Foreskin melanocyte (primary cell): ENCODE measurements at places on chromosomes 7 and 10.

- no peak for DNase-seq
Measured at GRCh38 chr10:106251573-106251972, 912.9 kb downstream of the SORCS1 start.

GRCh38 chr7:43753843-43754242, 4.6 kb upstream of the BLVRA start:
- no peak for DNase-seq

- DNase-seq = no peak
Measured at GRCh38 chr7:130611218-130611617, 57.3 kb downstream of the COPG2 start.

DNA sequence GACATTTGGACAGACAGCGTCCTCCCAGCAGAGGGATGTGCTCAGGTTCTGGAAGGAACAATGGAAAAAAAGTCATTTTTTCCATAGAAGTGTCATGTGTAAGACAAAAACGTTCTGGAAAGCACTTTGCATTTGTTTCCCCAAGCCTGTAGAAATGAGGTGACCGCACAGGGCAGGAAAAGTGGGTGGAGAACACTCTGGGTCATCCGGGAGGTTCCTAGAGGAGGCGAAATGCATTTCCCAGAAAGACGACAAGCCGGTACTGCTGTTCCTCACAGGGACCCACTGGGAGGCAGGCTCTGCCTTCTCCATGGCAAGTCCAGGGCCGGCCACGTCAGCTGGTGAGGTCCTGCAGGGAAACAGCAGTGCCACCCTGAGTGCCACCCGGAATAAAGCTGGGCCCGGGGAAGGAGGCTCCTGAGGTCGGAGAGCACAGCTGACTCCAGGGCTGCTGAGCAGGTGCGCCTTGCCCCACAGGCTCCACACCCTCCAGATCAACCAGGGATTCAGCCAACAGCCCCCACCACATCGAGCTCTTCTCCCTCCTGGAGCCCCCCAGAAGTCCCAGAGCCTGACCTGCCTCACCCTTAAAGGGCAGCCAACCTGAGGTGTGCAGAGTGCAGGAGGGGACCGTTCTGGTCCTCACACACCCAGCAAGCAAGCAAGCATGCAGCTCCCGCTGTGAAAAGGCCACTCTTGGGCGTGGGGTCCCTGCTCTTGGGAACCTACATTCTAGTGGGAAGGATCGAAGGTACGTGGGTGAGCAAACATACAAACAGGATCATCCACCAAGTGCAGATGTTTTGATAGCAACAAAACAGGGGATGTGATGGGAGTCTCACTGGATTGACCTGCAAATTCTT, 28.8 kb upstream of the INPP5A start:
- no peak for DNase-seq

DNA sequence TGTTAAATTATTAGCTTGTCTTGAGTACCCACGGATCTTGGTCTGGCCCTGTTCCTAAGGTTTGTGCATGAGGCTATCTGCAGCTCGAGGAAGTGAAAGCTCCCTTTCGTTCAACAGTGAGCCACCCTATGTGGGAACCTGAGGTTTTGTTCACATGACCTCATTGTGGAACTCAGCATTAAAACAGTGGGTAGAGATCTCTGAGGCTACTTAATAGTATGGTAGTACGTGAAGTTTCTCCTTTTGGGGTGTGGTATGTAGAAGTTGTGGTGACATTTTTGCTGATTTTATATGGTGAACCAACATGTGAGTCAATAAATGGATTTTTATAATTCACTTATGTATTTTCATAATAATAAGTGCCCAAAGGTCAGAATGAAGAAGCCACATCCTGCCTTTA, 252.7 kb upstream of the FERD3L start:
- peak; percentile 70 for DNase-seq

DNA sequence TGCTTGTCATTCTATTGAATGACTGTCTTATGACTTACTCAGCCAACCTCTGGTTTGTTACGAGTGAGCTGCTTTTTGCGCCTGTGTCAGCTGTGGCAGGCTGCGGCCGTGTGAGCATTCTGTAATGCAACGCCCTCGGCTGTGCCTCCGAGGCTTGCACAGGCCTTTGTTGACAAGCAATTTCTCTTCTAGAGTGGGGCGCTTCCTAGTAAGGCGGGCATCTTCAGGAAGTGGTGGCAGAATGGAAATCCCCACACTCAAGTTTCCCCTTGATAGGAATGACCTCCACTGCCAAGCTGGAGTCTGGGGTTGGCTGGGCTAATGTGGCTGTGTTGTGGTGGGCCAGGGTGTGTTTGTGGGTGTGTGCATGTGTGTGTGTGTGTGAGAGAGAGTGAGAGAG, 20.2 kb upstream of the TMEM178B start:
- DNase-seq = peak; percentile 61

DNA sequence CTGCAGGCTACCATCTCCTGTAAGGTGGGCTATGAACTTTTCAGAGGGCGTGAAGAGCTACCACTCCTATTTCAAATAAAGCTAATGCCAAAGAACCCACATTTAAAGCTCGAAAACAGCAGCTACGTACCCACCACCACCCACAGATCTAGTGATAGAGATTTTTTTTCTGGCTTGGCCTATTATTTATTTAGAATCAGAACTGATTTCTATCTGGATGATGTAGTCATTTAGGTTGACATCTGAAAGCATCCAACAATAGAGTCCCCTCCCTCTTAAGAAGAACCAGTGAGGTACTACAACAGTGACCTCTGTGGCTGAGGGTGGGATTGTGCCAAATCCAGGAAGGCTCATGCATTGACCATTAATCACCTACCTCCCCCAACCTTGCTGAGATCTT, 113.8 kb upstream of the ADO start:
- no peak for DNase-seq

- peak; percentile 69 for DNase-seq
Measured at GRCh38 chr7:36820527-36821170, 96.4 kb upstream of the AOAH start.

- DNase-seq = no peak
Measured at GRCh38 chr7:134464496-134464895, 5.6 kb upstream of the AKR1B1 start.

DNA sequence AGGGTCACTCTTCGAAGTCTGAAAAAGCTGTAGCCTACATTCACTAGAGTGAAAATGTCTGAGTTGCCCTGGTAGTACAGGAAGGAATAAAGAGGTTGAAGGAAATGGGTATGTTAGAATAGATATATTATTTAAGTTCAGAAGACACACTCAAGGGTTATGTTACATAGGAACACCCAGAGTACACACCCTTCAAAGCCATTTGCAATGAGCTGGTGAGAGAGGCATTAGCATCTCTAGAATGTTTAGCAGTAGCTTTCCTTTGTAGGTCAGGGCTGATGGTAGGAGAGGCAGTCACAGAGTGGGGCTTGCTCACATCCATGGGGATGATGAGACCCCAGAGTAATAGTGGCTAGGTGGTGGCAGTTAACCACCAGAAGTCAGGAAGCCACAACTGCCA, 221.2 kb downstream of the SLC25A13 start:
- DNase-seq = no peak

- no peak for DNase-seq
Measured at GRCh38 chr10:46545861-46546590, 10.4 kb downstream of the GPRIN2 start.

- no peak for DNase-seq
Measured at GRCh38 chr10:79050896-79051555, 17.7 kb upstream of the ZMIZ1 start.

DNA sequence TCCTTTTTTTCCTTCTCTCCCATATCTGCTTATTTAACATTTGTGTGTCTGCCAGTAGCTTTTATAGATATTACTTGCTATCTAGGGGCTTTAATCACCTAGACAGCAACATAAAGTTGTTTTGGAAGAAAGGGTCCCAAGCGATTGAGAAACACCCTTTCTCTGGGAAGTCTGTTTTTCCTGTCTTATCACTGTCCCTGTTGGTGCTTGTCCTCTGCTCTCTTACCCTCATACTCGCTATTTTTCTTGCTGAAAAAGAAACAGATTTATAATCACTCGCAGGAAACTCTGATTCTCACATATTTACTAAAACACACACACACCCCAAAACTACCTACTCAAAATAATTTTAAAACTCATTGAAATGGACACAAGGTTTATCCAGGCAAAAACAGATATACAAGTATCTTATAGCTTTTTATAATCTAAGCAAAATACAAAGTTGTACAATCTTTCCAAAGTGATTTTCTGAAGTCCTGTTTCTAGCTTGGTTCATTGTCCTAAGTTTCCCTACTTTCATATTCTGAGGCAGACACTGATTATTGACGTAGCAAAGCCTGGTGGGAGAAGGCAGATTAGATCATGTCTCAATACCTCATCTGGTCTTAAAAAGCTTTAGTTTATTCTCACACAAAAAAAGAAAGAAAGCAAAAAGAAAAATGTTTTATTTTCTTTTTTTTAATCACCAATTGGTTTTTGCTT, 157.3 kb downstream of the CACNA2D1 start:
- no peak for DNase-seq

- DNase-seq = no peak
Measured at GRCh38 chr7:25752967-25753791, 398.8 kb upstream of the NFE2L3 start.

- DNase-seq = no peak
Measured at GRCh38 chr10:916716-917415, 14.6 kb downstream of the LARP4B start.

DNA sequence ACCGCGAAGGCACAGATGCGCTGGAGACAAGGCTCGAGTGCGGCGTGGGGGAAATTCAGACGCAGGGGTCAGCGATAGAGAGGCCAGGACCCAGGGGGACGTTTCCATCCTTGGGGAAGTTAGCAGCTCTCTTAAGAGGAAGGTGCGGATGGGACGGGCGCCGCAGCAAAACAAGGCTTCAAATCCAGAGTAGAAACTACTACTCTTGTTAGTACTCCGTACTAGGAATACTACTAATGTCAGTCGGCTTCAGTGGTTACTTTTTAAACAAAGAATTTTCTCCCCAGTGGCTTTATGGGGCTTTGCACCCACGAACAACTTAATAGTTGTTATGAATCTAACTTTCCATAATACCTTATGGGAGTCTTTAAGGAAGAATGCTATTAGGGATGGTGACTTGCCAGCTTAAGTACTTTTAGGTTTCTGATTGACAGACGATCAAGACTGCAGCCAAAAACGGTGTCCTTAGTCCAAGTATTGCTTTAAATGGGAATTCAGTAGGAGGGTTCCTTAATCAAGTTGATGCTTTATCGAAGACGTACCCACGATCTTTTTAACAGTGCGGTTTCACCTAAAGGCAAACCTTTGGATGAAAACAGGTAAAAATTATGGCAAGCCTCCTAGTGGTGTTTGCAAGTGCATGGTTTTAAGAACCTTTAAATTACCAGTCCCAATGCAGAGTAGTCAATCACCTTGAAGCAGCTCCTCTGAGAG, 812 bp upstream of the IDE start:
- DNase-seq = peak; percentile 70

- DNase-seq = no peak
Measured at GRCh38 chr7:28564755-28565374, 152.5 kb downstream of the CREB5 start.

DNA sequence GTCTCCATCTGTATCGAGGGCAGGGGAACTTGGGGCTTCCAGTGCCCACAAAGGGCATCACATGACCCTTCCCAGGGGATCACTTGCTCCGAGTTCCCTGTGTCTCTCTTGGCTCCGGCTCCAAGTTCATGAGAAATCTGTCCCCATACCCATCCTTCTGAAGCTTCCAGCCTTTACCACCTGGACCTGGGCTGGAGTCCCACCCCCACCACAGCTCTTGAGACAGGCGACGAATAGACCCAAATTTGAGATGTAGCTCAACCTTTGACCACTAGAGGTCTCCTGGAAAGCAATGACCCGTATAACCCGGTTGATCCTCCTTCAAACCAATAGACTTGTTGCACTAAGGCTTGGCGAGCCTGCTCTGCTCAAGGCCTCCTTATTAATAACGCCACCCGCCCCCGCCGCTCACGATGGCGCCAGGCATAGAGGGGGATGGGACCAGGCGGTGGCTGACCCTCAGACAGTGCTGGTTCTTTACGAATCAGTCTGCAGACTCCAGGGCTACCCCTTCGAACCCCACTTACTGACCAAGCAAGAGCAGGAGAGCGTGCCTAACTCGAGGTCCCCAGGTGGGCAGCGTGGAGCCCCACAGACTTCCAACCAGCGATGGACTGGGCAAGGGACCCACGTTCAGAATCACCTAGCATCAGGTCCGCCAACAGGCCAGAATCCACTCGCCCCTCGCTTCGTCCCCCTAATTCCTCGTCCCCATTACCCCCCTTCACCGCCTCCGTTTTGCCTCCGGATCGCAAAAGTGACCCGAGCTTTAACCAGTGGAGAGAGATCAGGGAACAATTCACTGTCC, 4.4 kb upstream of the ARID5B start:
- peak; percentile 74 for DNase-seq

- DNase-seq = no peak
Measured at GRCh38 chr10:77799352-77799751, 127.2 kb downstream of the DLG5 start.

GRCh38 chr7:159179241-159179640, 34.6 kb upstream of the VIPR2 start:
- no peak for DNase-seq

- DNase-seq = no peak
Measured at GRCh38 chr7:129494041-129494440, 8.3 kb upstream of the SMKR1 start.

DNA sequence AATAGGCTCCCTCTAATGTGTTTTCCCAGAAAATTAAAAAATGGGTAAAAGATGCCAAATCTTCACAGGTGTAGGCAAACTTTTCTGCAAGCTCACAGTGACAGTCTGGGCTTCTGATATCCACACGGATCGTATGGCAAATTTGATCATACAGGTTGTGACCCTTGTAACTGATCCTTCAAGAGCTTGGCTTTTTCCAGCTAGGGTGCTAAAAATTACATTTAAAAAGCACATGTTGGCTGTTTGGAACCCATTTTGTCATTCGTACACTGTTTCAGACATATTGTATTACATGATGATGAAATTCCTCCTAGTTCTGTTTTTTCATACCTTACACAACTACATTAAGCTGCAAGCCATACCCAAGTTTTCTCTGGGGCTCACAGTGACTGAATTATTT, 138.7 kb downstream of the GFRA1 start:
- DNase-seq = no peak

DNA sequence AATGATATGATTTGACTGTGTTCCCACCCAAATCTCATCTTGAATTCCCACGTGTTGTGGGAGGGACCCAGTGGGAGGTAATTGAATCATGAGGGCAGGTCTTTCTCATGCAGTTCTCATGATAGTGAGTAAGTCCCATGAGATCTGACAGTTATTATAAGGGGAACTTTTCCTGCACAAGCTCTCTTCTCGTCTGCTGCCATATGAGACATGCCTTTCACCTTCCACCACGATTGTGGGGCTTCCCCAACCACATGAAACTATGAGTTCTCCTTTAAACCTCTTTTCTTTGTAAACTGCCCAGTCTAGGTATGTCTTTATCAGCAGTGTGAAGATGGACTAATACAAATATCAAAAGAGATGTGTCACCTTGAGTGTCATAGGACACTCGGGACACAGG, 502.7 kb upstream of the PODXL start:
- no peak for DNase-seq

- DNase-seq = peak; percentile 59
Measured at GRCh38 chr7:2785071-2785500, 59.0 kb downstream of the GNA12 start.
